ENCODE measurements at places on chromosomes 3 and 15. TPM values are rescaled to one million over a fixed set of nuclear protein-coding genes. Genes with fewer than 3 reads are reported as not detected.

The TTLL13 gene
- total RNA-seq: 0.17 TPM

The UNC13C gene
- total RNA-seq: 0.75 TPM

The MME gene
- 32.2 TPM for total RNA-seq

The CCDC33 gene
- not detected for total RNA-seq

The GOLGA8R gene
- total RNA-seq: 2.0 TPM

The PODXL2 gene
- 4.3 TPM for total RNA-seq
